GM23338 (cell line): ENCODE measurements at places on chromosomes 11 and 22. TPM values are rescaled to one million over a fixed set of nuclear protein-coding genes. Genes with fewer than 3 reads are reported as not detected.

ME3 gene
- total RNA-seq: 3.8 and 4.0 TPM in 2 replicates

DNA sequence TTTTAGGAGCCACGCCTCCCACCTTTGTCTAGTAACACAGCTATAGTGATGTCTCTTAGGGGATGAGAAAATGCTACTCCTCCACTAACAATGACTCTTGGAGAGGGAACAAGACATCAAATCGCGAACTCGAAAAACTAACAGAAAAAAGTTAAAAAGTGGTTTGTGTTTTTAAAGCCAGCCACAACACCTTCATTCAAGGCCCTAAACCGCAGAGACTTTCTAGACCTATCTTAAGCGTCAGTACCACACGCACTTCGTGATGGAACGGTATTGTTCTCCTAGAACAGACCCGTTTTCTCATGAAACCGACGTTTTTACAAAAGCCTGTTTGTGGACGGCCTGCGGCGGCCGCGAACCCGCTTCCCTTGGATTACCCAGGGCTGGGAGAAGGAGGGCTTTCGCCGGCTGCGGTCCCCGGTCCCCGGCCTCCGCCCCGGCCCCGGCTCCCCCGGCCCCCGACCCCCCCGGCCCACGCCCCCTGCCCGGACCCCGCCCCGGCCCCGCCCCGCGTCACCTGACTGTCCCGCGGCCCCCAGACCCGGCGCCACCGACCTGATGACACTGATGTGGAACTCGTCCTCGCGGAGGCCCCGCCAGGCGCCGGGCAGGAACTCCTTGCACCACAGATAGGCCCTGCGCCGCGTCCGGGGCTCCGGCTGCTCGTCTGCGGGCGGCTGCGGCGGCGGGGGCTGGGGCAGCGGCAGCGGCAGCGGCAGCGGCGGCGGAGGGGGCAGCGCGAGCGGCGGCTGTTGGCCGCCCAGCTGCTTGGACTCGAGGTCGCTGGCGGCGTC, 718 bp downstream of the CHKA start:
- DNase-seq: peak; percentile 59

KCNJ5 gene
- not detected in 2 replicates for total RNA-seq

DEPDC5 gene
- total RNA-seq: 19.7 and 30.1 TPM in 2 replicates

- DNase-seq: no peak
Measured at GRCh38 chr11:83124636-83125424, 32.1 kb upstream of the PCF11 start.

- no peak for DNase-seq
Measured at GRCh38 chr22:21991774-21992173, 9.2 kb upstream of the TOP3B start.

DNA sequence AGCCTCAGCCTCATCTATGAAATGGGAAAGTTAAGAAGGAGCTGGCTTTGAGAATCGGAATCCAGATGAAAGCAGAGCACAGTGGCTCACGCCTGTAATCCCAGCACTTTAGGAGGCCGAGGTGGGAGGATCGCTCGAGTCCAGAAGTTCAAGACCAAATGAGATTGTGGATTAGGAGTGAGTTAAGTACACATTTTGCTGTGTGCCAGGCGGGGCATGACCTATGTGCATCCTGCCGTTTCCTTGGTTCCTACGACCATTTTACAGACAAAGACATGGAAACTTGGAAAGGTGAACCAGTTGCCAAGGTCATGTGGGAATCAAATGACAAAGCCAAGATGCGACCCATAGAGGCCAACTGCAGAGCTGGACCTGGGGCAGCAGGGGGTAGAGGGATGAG, 4.2 kb downstream of the PLA2G3 start:
- no peak for DNase-seq

TRPC6 gene
- total RNA-seq: 0.47 and 4.4 TPM in 2 replicates

- DNase-seq: no peak
Measured at GRCh38 chr11:95512682-95513081, 276.9 kb downstream of the FAM76B start.

- peak; percentile 16 for DNase-seq
Measured at GRCh38 chr11:70948855-70949531, 303.4 kb downstream of the SHANK2 start.

SYT12 gene
- total RNA-seq: 2.5 and 3.1 TPM in 2 replicates

- no peak for DNase-seq
Measured at GRCh38 chr11:66877588-66878385, 20.9 kb downstream of the LRFN4 start.

GRCh38 chr11:33919645-33920044, 27.8 kb upstream of the LMO2 start:
- DNase-seq: no peak

DNA sequence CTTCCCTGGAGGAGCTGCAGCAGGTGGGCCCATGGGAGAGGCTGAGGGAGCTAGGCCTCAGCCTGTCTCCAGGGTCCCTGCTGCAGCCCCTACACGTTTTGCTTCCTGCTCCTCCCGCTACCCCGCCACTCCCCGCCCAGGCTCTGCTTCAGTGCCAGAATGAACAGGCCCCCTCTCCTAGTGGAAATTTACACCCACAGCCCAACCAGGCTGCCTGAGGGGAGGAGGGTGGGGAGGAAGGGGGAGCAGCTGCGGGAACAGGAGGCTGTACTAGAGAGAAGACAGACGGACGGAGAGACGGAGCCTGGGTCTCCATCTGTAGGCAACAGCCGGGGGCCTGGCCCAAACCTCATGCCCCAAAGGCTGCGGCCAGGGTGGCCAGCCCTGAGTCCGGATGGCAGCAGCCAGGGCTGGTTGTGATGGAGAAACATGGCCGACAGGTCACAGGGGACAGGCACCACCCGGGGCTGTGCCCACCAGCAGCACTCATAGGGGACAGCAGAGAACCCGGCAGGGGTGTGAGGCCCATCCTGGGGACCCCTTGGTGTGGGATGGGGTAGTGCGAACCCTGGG, 20.6 kb downstream of the FLRT1 start:
- DNase-seq: no peak

CRYBB1 gene
- 1.6 and 2.4 TPM in 2 replicates for total RNA-seq
